CD4-positive, CD25-positive, alpha-beta regulatory T cell (primary cell): ENCODE measurements at places on chromosomes 5 and 9.
A peak's percentile ranks its signal among the peaks of the same experiment; 100 is the strongest.

DNA sequence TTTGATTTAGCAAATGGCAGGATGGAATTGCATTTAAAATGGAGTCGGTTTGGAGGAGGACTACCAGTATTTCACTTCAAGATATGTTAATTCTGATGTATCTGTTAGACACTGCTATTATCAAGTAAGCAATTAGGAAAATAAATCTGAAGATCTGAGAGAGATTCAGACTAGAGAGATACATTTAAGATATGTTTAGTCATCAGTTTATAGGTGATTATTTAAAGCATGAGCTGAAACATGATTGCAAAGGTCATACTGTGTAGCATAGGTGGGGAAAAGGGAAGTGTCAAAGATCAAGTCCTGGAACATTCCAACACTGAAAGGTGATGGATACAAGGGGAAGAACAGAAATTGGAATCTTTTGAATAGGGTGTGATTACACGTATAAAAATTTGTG lies 79.1 kb downstream of the FAM174A start:
- DNase-seq = no peak

DNA sequence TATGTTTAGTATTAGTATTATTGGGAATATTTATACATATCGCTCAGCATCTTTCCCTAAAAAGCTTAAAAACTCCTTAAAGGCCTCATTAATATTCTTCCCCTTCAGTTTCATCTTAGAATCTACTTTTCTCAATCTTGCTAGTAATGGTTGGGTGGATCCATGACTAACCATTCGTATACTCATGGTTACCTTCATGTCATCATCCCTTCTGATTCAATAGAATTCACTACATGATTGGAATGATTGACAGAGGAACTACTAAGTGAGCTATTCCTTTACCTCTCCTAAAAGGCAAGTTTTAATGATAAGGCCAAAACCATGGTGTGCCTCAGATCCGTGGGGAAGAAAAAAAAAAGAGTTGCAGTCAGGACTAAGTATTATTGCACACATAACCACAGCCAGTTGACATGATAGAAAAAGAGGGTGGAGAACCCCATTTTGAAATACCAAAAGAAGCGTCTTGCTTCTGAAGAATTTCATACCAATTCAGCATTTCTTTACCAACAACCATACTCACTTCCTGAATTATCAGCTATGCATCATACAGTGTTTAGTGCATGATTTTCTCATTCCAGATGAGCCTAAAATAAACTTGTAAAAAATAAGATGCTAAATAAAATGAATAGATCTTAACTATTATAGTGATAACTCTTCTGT lies 624.6 kb downstream of the PDE4D start:
- no peak for DNase-seq

DNA sequence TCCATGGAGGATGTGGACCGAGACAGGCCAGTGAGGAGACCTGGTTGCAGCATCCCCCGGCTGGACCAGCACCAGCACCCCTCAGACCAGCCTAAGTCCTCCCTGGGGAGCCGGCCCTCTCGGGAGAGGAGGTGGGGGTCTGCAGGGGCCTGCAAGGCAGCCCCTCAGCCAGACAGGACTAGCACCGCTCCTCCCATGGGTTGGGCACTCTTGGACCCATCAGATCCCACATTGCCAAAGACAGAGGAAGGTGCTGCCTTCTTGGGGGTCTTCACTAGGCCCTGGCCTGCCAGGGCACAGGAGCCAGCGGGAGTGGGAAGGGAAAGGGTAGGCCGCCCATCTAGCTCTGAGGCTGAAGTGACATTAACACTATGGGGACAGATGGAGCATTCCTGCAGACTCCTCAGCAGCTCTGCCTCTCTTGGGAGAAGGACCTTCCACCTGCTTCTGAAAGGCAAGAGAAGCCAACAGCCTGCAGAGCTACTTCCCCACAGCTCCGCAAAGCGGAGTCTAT lies 6.8 kb downstream of the IL13 start:
- DNase-seq = no peak

DNA sequence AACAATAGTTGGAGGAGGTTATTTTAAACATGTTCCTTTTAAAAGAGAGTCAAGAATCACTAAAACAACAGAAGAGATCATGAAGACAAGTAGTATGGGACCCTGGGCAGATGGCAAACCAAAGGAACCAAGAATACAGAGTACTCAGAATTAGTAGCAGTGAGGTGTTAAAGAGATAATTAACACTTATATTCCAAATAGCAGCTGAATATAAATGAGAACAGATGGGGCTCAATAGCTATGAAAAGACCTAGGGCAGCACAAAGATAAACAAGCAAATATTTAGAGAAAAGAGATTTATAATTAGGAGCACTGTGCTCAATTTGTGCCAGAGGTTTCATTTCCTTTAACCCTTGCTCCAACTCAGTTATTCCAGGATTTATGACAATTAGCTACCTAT lies 159.1 kb downstream of the FAM114A2 start:
- no peak for DNase-seq

DNA sequence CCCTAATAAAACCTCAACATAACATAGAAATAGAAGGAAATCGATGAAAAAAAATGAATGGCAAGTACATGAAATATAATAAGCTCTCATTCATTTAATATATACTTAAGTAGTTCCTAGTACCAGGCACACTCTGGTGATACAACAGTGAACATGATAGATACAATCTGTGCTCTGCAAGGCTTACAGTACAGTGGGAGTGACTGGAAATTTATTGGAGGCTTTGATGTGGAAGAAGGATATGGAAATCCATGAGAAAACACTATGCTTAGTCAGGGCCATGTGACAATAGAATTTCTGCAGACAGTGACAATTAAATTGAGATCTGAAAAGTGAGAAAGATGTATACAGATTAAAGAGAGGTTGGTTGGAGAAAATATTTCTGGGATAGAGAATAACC lies 32.0 kb upstream of the IL33 start:
- no peak for DNase-seq

- no peak for DNase-seq
These were observed 27.0 kb upstream of the FRRS1L start for GRCh38 chr9:109193974-109194556.

GRCh38 chr5:6176102-6176693 lies 202.1 kb downstream of the MED10 start:
- DNase-seq = no peak

- no peak for DNase-seq
These were observed 96.8 kb upstream of the IFNK start for GRCh38 chr9:27427272-27427643.

DNA sequence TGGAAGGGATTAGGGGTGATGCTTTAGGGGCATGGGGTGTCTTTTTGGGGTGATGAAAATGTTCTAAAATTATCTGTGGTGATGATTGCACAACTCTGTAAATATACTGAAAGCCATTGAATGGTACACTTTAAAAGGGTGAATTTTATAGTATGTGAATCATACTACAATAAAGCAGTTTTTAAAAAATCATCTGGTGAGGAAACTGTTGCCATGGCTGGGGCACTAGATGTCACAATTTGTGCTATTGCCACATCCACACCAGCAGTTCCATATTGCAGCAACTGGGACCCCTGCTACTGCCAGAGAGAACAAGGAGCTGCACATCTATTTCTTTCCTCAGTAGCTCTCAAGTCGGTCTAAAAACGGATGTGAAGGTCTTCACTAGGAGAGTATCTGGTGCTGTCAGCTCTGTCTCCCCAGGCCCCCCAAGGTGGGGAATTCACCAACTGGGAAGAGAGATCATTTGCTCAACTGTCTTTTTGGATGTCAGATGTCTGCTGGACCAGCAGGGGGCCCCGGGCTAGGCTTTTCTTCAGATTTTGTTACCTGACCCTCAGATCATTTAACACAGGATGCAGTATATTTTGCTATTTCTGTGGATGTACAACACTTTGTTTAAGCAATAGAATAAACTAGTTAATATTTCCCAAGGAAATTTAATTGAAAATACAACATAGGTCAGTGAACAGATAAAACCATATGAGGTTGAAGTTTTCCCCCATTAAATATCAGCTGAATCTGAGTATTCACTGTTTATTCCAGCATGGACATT lies 13.2 kb downstream of the CMYA5 start:
- DNase-seq = peak; percentile 52

- no peak for DNase-seq
These were observed 39.7 kb downstream of the RAPGEF6 start for GRCh38 chr5:131595088-131596033.

- DNase-seq = no peak
These were observed 20.5 kb downstream of the EQTN start for GRCh38 chr9:27276193-27277030.

DNA sequence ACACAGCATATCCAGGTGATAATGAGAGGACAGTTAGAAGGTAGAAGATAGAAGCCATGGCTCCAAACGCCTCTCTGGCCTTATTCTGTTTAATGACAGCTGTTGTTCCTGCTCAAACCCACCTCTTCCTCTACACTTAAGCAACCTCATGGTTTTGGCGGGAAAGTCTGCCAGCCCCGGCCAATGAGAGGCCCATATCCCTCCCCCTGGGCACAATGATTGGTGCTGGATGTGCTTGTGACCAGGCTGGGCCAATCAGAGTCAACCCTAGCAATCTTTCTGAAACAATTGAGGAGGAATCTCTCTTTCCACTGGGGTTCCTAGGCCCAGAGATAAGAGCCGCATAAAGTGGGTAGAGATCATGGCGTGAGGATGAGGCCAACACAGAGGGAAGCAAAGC lies 4.8 kb upstream of the GFI1B start:
- peak; percentile 33 for DNase-seq

DNA sequence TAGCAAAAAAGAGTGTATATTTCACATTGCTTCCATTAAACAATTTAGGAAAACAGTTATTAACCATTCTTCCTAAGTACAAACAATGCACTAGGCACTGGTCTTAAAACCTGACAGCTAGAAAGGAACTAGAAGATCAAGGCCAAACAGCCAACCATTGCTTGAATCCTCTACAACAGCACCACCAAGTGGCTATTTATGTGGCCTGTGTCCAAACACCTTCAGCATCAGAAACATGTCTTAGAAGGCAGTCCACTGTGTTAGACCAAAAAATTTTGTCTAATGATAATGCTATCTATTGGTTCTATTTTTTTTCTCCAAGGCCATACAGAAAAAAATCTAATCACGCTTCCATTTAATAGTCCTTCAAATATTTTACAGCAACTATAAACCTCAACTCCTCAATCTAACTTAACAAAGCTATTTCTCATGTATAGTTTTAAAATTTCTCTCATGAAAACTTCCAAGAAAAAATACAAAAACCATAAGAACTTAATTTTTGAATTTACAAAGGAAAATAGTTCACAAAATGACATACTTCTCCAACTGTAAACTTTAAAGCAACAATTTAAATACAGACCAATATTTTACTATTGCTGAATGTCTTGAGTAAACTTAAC lies 36.1 kb downstream of the CAAP1 start:
- DNase-seq = peak; percentile 65

GRCh38 chr9:108783326-108783725 lies 72.5 kb downstream of the ACTL7B start:
- no peak for DNase-seq

DNA sequence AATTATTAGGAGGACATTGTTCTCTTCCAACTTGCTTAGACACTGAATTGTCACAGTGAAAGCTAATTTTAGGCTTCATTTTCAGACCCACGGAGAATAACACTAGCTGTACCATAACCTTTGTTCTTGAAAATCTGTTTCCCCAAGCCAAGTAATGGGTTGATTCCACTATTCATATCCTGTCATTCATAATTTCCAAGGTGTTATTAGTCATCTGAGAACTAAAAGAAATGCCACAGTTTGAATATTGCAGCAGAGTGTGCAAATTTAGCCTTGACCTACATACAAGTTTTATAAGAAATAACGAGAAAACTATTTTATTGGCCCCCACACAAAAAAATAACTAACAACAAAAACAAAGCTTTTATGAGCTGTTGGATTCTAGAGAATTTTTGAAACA lies 148.5 kb upstream of the TYRP1 start:
- no peak for DNase-seq

DNA sequence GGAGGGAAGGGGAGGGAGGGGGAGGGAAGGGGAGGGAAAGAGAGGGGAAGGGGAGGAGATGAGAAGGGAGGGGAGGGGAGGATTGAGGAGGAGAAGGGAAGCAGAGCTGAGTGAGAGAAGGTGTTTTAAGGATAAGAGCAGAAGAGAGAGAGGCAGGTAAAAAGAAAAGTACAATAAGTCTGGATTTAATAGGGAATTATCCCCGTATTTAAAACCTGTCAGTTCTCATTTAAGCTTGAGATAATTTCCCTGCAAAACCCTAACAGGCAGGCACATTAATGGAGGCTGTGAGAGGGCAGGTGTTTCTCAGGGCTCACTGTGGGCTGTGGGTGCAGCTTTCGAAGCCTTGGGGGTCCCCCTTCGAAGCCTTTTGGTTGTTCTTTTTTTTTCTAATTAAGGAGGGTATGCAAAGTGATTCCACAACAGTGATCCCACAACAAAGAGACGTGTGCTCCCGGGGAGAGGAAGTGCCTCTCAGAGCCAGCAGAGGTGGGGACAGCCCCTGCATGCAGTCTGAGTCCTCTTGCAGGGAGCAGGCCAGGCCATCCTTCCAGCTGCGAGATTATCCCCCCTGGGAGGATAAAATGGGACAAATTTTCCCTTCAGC lies 317.9 kb upstream of the IRX1 start:
- no peak for DNase-seq

DNA sequence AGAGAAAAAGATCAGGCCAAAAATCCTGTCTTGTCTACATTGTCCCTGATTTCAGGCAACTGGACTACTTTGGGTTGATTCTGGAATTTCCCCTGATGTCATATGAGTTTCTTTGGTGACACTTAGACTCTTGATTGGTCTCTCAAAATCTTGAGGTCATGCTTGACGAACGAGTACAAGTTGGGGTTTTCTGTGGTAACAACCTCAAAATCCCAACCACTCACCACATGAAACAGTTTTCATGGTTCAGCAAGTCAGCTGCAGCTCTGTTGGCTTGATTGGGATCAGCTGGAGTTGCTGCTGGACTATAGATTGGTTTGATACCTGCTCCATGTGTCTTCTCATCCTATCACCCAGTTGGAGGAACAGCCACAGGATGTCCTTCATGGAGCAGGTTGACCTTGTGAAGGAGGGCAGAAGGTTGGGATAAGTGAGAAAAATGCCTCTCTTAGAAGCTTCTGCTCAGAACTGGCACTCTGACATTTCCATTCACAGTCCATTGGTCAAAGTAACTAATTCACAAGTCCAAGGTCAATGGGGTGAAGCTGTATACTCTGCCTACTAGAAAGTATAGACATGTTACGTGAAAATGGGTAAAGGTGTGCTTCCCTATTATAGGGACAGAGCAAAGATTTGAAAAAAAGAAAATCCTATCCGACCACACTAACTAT lies 284.5 kb downstream of the SH3GL2 start:
- DNase-seq = no peak

DNA sequence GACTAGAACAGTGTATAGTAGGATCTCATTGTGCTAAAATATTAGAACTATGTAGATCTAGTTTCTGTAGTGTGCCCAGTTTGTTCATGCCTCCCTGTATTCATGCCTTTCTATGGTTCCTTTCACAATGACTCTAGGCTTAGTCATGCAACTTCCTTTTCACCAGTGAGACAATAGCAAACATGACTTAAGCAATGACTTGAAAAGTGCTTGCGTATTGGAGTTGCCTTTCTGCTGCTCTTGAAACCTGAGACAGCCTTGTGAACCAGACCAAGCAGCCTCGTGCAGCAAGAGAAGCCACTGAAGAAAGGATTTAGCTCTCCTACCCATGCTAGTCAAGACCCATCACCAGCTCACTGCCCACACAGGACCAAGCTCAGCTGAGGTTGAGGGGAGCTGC lies 294.5 kb upstream of the TAS2R1 start:
- DNase-seq = no peak
